Esophagus muscularis mucosa (tissue), 4 donors: ENCODE measurements at places on chromosomes 1 and 21.

DNA sequence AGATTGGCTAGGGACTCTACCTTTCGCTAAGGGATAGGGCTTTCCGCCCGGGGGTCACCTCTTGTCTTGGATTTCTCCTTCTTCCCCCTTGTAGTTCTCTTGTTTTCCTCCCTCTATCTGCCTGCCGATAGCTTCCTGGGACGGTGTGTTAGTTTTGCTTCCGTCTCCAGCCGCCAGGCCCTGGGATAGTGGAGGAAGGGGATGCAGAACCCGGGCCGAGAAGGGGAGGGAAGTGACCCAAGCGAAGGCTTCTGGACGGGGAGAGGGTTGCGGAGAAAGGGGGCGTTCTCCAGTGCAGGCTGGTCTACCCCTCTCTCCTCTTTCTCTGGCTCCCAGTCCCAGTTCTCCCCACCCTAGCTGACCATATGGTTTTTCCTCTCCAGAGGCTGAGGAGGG lies 871 bp downstream of the TUFT1 start:
- H3K4me1 ChIP-seq, result peaks cover 49% of the 10 kb centered on the region
- no peak for DNase-seq
- no peaks in the 10 kb centered on the region for H3K27me3 ChIP-seq
- H3K4me3 ChIP-seq, result peak overlapping the region; percentile 80

DNA sequence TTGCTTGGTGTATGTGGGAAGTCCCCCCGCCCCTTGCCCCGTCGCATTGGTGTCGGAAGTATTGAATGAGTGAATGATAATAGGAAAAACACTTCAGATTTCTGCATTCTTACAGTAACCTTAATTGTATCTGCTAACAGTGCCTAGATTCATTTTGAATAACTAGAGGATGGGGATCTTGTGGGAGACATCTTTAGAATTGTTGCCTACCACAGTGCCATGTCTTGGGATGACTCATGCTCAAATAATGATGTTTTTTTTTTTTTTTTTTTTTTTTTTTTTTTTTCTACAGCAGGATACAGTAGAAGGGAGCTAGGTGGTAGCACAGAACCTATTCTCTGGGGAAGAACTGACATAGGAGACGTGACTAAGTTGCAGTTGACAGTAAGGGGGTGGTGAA lies 237.9 kb downstream of the USP25 start:
- H3K36me3 ChIP-seq, result no peaks in the 10 kb centered on the region
- H3K4me3 ChIP-seq, result no peak overlapping the region
- no peaks in the 10 kb centered on the region for H3K4me1 ChIP-seq
- no peak overlapping the region for H3K27ac ChIP-seq
- no peak for DNase-seq

DNA sequence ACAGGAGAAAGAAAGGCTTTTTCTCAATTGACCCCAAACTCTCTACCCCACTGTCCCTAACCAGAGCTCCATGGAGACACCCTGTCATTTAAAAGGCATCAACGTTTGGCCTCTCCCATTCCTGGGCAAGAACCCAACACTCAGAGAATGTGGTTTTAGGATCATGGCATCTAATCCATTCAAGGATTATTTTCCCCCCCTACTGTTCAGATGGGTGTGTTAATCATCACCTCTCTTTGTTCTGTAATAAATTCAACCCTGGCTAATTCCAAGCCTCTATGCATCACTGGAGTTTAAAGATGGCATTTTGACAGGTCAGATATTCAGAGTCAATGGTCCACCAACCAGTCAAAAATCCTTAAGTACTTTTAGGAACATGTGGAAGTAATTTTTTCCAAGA lies 42.7 kb downstream of the TBX15 start:
- DNase-seq, result no peak
- no peaks in the 10 kb centered on the region for H3K27me3 ChIP-seq
- H3K4me3 ChIP-seq, result no peak overlapping the region

- H3K4me1 ChIP-seq, result no peaks in the 10 kb centered on the region
- H3K4me3 ChIP-seq, result no peak overlapping the region
- DNase-seq, result no peak
- no peak overlapping the region for H3K27ac ChIP-seq
- H3K36me3 ChIP-seq, result peaks cover 50% of the 10 kb centered on the region
Observed at GRCh38 chr1:15559189-15559810, 25.6 kb downstream of the AGMAT start.

DNA sequence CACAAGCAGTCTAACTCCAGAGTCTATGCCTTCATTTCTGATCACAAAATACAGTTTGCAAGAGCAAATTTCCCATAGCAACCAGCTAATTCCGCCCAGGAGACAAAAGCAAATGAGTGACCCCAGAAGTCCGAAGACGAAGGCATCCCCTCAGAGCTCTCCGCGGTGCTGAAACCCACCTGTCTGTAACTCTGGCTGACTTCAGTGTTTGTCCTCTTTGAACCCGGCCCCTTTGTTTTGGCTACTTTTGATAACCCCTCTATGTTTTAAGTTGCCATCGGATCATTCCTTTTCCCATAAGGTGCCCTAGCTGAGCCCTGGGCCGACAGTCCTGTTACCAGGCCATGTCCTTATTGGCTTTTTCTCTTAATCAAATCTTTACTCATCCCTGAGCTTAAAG lies 515.8 kb downstream of the PTPRU start:
- DNase-seq, result peak; percentile 47
- no peak overlapping the region for H3K27ac ChIP-seq
- H3K36me3 ChIP-seq, result no peaks in the 10 kb centered on the region
- no peaks in the 10 kb centered on the region for H3K4me1 ChIP-seq
- H3K27me3 ChIP-seq, result no peaks in the 10 kb centered on the region

GRCh38 chr1:97834899-97835298 lies 85.9 kb downstream of the DPYD start:
- no peaks in the 10 kb centered on the region for H3K27me3 ChIP-seq
- H3K4me1 ChIP-seq, result no peaks in the 10 kb centered on the region
- H3K27ac ChIP-seq, result no peak overlapping the region
- no peaks in the 10 kb centered on the region for H3K36me3 ChIP-seq
- no peak for DNase-seq
- no peak overlapping the region for H3K4me3 ChIP-seq

DNA sequence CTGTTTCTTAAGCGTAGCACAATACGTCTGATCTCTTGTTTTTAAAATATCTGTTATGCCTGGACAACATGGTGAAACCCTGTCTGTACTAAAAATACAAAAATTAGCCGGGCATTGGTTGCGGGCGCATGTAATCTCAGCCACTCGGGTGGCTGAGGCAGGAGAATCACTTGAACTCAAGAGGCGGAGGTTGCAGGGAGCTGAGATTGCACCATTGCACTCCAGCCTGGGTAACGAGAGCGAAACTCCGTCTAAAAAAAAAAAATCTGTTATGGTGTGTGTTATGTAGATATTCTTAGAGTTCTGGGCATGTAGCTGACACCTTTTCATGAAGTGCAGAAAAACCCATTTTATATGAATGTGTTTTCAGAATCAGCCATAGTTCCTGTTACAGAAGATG lies 38.2 kb downstream of the RABGAP1L start:
- H3K36me3 ChIP-seq, result no peaks in the 10 kb centered on the region
- no peak for DNase-seq
- H3K27me3 ChIP-seq, result no peaks in the 10 kb centered on the region

DNA sequence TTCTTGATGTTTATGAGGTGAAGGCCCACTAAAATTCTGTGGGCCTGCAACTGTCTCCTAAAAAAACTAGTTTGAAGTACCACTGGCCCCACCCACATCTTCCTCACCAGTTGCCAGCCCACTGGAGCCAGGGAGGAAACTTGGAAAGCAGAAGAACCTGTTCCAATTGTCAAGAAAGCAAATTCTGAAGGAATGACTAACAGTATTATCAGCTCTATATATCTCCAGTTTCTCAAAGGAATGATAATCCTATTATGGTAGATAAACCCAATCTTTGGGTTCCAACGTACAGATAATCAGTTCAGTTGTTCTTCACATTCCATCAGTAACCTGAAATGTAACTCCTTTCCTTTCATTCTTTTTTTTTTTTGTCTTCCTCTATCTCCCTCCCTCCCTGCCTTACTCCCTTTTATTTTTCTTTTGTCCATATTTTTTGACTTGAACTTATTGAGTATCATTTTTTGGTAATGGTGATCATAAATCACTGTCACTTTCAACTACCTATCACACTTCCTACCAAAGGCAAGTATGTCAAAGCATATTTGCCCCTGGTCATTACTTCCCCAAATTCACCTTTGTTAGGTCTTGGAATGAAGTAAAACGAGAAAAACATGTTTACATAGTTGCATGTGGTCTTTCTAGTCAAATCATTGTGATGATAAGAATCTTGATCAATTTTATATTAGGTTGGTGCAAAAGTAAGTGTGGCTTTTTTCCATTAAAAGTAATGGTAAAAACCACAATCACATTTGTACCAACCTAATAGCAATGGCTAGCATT lies 943.4 kb downstream of the TTLL7 start:
- H3K36me3 ChIP-seq, result no peaks in the 10 kb centered on the region
- no peak for DNase-seq
- H3K27me3 ChIP-seq, result no peaks in the 10 kb centered on the region
- H3K4me1 ChIP-seq, result no peaks in the 10 kb centered on the region
- H3K4me3 ChIP-seq, result no peak overlapping the region

GRCh38 chr1:18913065-18913835 lies 10.9 kb upstream of the ALDH4A1 start:
- DNase-seq, result no peak
- H3K4me3 ChIP-seq, result no peak overlapping the region
- peaks cover 75% of the 10 kb centered on the region for H3K36me3 ChIP-seq
- H3K4me1 ChIP-seq, result peaks cover 25% of the 10 kb centered on the region

GRCh38 chr1:247966532-247967204 lies 1.6 kb downstream of the OR2AK2 start:
- no peaks in the 10 kb centered on the region for H3K36me3 ChIP-seq
- no peaks in the 10 kb centered on the region for H3K27me3 ChIP-seq
- no peak for DNase-seq

DNA sequence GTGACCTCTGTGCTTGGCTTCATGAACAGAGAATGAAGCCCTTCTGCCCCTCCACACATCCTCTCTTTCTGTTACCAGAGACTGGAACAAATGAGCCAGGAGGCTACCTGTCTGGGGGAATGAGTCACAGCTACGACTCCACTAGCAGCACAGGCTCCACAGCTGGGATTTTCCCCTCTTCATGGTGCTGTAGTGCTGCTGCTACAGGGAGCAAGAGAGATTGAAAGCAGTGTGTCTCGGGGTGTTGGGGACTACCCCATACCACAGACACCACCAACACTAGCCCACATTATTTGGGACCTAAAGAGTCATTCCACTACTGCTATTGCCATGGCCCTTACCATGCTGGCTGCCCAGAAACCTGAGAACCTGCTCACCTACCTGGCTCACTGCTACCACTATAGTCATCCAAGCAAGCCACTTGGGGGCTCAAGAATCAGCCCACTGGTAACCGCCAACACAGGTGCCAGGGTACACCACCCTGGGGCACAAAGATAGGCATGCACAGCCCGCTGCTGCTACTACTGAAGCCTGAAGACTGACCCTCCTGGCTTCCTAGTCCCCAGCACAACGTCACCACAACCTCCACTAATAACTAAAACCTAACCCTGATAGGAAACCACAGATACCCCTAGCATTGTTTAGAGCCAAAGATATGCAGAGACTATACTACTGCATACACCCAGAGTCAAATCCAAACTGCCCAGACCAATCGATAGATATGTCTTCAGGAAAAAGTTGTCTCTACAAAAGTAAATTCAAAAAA lies 17.7 kb downstream of the CD1E start:
- no peaks in the 10 kb centered on the region for H3K36me3 ChIP-seq
- H3K27ac ChIP-seq, result no peak overlapping the region
- DNase-seq, result no peak
- H3K4me3 ChIP-seq, result no peak overlapping the region
- no peaks in the 10 kb centered on the region for H3K27me3 ChIP-seq
- no peaks in the 10 kb centered on the region for H3K4me1 ChIP-seq

DNA sequence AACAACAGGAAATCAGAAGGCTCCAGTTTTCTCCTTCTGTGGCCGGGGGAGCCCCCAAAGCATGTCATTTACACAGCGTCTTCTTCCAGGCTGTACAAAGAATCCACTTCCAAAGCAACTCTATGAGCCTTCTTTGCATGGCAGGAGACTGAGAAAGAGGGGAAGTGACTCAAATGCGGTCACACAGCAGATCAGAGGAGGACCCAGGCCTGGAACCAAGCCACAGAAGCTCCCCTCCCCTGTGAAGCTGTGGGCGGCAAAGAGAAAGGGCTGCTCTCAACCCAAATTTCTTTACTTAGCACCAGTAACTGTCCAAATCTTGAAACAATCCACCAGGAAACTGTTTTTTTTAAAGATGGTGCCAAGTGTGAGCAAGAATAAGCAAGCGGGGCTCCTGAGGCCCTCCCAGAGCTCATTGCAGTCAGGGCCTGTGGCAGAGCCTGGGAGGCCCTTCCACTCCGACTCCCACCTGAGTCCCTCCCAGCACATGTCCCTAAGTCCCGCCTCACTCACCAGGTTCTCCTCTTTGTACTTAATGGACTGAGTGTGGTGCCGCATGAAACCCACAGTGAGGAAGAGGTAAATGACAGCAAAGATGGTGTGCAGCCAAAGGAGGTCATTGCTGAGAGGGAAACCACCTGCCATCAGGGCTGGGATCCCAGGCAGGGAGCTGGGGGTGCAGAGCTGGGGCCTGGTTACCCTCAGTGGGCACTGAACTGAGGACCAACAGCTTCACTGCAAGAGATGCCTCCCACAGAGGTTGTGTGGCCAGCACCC lies 15.9 kb downstream of the TMEM63A start:
- no peak for DNase-seq
- no peak overlapping the region for H3K4me3 ChIP-seq
- H3K4me1 ChIP-seq, result peaks cover 30% of the 10 kb centered on the region
- H3K27ac ChIP-seq, result no peak overlapping the region

DNA sequence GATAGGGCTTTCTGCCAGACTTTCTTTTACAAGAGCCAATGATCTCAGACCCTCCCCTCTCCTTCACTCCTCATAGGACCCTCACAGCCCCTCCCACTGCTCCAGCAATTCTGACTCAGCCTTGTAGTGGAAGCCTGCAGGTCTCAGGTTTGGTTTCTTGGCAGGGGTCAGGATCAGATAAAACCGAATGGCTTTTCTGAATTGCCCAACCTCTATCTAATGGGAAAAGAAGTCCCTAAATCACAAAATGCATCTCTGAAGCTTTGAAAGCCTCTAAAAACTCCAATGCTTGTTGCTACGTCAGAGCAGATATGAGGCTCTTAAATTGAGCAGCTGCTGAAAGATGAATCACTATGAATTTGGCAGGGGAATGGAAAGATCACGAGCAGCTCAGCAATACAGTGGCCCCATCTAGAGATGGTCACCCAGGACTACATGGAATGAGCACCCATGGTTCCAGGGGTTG lies 74.5 kb downstream of the NID1 start:
- H3K27ac ChIP-seq, result no peak overlapping the region
- DNase-seq, result no peak
- no peaks in the 10 kb centered on the region for H3K27me3 ChIP-seq
- no peak overlapping the region for H3K4me3 ChIP-seq
- H3K4me1 ChIP-seq, result no peaks in the 10 kb centered on the region
